ENCODE measurements at places on chromosomes 11 and 22.
A peak's percentile ranks its signal among the peaks of the same experiment; 100 is the strongest.

- no peak for DNase-seq
Measured at GRCh38 chr22:45546333-45547015, 43.8 kb downstream of the FBLN1 start.

GRCh38 chr22:26477341-26477731 is 6.2 kb downstream of the HPS4 start:
- DNase-seq = no peak

DNA sequence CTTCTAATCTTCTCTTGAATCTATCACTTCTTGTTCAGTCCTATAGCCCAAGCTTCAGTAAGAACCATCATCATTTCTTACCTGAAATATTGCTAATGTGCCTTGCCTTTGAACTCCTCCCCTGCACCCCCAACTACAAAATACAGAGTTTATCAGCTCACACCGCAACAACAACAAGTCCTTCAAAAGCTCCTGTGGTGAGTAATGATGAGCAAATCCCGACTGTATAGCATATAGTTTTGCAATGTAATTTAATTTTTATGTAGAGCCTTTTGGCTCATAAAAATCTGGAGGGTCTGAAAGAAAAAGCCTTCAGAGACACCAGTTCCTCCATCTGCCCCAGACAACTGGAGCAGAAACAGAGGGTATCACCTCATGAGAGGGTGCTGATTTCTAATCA is 124.7 kb downstream of the ARHGAP32 start:
- no peak for DNase-seq

- DNase-seq = no peak
Measured at GRCh38 chr11:120830085-120830620, 193.7 kb upstream of the TBCEL start.

- DNase-seq = no peak
Measured at GRCh38 chr22:50460938-50461337, 13.9 kb downstream of the SBF1 start.

DNA sequence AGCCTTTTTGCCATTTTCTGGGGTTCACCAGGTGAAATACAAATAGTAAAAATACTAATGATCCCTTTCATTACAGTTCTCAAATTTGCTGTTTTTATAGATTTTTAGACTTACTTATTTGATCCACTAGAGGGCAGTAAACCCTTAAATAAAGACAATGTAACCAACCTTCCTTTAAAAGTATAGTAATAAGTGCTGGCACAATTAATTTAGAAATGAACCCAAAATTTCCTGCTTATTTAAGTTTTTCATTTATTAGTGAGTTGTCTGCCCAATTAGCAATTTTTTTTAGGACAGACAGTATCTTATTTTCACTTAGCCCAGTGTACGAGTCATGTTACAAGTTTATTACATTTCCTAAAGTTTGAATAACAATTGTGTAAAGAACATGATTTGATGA is 4.7 kb downstream of the DDIAS start:
- DNase-seq = no peak

GRCh38 chr22:38317122-38317994 is at the start of gene CSNK1E:
CSNK1E (minus strand) TSS chr22:38317433; CDS start chr22:38314157, 3,276 bp downstream.
- peak; percentile 73 for DNase-seq

GRCh38 chr11:60280412-60280811 is at the start of gene MS4A4A:
MS4A4A (plus strand) TSS chr11:60280666; CDS start chr11:60280676, 10 bp downstream.
- DNase-seq = no peak

GRCh38 chr11:69416762-69417698 is 64.4 kb upstream of the LINC01488 start:
- no peak for DNase-seq

- no peak for DNase-seq
Measured at GRCh38 chr11:3655547-3655946, 10.6 kb downstream of the ART1 start.

DNA sequence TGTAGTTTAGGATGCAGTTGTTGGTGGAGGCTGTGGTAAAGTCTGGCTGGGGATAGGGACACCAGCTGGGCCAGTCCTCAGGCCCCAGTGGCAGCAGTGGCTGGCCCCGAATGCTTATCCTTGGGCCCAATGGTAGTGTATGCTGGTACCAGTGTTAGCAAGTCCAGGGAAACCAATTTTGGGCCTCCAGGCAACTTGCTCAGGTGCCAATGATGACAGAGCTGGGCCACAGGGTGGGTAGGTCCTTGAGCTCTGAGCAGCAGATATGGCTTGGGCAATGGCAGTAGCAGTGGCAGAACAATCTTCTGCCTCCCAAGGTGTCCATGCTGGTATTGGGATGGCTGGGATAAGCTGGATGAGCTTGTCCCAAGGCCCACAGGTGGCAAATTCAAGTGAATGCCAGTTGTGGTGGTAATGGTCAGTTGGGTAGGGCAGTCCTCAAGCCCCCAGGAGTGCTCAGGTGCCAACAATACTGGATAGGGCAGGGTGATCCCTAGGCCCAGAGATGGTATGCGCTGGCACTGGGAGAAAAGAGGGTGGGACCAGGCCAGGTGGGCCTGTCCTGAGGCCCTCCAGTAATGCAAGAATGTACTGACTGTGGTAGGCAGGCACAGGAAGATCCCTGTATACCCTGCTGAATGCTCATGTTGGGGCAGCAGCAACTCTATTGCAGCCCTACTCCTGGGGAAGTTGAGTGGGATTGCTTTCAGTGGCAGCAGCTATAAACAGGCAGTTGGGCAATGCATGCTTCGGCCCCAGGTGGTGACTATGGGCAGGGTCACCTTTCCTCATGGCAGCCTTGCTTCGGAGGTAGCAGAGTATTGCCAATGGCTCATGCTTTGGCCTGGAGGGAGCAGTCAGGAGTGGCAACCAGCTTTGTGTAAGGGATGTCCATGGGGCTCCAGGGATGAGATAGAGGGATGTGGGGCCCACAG is 54.7 kb downstream of the KCNQ1OT1 start:
- no peak for DNase-seq

DNA sequence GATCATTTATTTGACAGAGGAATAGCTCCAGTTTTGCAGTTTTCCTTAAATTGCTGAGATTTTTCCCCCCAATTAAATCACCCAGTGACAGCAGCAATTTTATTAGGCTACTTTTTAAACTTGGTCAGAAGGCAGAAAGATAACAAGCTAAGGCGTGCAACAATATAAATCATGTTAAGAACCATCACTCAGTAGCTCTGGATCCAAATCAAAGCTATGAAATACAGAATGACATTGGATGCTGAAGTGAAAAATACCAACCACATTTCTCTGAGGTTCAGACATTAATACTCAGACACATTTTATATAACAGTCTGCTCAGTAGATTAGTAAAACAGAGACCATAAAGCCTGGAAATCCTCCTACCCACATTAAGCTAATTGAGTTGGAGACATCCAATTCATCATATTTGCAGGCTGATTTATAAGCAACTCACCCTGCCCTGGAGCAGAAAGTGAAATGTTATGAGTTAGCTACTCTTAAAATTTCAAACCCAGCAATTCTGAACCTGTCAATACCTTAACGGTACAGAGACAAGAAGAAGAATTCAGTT is 1108.4 kb downstream of the DLG2 start:
- no peak for DNase-seq

DNA sequence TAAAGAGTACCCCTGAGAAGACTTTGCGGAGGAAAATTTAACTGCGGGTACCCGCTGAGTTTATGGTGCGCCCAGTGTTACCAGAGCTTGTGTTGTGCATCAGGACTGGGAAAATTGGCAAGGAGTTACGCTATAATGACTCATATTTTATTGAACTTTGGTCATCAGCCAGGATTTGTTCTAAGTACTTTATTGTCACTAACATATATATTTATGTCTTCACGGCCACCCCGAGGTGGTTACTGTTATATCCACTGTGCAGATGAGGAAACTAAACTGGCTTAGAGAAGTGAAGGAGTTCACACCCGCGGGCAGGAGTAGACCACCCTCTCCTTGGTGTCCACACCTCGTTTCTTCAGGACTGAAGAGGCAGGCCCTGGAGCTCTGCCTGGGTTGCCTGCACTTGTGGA is 667 bp downstream of the ACCS start:
- no peak for DNase-seq

GRCh38 chr11:27409742-27410141 is 46.7 kb upstream of the CCDC34 start:
- no peak for DNase-seq

DNA sequence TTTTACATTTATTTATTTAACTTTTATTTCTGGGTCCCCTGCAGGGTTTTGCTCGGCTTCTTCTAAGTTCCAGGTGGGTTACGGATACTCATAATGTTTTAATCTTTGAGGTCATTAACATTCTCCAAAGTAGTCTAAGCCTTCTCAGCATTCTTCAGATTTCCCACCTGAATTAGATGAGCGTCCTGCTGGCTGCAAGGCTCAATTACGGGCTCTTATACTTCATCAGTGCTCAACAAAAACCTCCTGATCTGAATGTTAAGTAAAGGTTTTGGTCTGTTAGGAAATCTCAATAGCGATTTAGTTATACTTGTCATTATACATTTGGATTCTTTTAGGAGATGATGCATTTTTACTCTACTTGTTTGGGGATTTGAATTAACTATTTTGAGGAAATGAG is 27.3 kb upstream of the NFRKB start:
- DNase-seq = no peak

GRCh38 chr11:12112750-12113149 is 2.4 kb downstream of the MICAL2 start:
- DNase-seq = no peak

DNA sequence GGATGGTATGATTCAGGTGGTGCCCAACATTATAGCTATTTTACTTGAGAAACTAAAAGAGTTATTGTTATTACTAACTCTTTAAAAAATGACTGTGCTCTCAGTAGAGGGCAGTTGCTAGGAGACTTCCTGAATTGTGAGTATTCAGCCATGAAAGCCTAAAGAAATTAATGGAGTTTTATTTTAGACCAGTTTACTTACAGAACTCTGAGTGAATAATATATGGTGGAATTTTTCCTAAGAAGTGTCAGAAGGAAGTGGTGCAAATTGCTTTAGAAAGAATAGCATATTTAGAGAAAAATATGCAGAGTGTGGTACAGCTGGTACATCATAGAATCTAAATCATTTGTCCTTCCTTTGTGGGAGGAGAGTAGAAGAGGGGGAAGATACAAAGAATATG is 689.9 kb upstream of the CCDC90B start:
- DNase-seq = no peak

- no peak for DNase-seq
Measured at GRCh38 chr11:119019996-119020395, 1.4 kb downstream of the TRAPPC4 start.

DNA sequence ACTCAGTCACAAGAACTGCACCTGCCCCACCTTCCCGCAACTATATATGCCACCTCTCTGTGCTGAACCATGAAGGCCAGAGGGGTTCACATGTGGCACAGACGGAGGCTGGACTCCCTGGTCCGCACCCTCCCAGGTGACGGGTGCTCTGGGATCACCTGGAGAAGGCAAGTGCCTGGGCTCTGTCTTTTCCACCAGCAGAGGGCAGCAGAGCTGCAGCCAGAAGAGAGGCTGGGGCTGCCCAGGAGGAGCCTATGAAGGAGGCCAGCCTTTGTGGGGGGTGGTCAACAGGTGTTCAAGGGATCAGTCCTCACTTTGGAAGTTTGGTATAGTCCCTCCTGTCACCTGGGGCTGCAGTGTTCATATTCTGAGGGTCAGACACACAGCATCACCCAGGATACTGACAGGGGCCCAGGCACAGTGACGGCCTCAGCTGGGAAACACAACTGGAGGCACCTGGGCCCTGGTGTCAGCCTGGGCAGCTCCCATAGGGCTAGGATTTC is 39.2 kb upstream of the IGLL5 start:
- peak; percentile 71 for DNase-seq

GRCh38 chr22:28874811-28875320 is 8.5 kb upstream of the ZNRF3 start:
- no peak for DNase-seq

GRCh38 chr11:6653097-6653496 is 2.5 kb downstream of the DCHS1 start:
- DNase-seq = no peak

GRCh38 chr11:86490582-86490981 is 115.9 kb downstream of the CCDC81 start:
- no peak for DNase-seq

DNA sequence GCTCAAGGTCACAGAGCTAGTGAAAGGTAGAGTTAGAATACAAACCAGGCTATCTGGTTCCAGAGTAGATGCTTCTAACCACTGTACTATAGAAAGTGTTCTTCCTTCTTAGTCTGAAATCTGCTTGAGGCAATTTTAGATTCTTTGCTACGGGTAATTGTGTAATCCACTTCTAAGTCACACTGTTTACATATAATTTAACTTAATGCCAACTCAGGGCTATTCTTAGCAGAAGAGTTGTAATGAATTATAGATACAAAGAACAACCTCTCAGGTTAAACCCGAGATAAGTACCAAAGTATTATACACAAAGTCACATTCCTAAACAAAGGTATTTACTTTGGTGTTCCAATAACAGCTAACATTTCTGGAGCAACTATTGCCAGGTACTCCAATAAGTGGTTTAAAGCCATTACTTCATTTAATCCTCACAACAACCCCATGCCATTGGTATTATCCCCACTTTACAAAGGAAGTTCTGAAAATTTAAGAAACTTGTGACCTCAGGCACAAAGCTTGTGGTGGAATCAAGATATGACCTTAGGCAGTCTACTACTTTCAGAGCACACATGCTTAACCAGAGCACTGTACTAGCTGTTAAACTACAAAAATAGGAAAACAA is 31.1 kb upstream of the DDI1 start:
- DNase-seq = no peak

DNA sequence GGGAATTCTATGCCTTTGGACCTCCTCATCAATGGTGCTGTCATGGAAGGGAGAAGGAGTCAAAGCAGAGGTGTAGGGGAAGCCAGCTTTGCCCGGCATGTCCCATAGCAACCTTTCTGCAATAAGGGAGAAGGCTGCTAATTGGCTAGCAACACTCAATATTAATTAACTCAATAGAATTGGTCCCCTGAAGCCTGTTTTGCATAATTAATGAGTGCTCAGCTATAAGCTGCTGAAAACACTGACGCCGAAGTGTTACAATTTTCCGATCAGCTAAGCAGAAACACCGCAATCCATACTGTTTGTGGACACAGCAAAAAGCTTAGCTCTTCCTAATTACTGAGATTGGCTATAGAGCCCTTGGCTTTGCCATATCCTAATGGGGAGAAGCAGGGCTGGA is 245.0 kb downstream of the CSNK2A3 start:
- DNase-seq = no peak

DNA sequence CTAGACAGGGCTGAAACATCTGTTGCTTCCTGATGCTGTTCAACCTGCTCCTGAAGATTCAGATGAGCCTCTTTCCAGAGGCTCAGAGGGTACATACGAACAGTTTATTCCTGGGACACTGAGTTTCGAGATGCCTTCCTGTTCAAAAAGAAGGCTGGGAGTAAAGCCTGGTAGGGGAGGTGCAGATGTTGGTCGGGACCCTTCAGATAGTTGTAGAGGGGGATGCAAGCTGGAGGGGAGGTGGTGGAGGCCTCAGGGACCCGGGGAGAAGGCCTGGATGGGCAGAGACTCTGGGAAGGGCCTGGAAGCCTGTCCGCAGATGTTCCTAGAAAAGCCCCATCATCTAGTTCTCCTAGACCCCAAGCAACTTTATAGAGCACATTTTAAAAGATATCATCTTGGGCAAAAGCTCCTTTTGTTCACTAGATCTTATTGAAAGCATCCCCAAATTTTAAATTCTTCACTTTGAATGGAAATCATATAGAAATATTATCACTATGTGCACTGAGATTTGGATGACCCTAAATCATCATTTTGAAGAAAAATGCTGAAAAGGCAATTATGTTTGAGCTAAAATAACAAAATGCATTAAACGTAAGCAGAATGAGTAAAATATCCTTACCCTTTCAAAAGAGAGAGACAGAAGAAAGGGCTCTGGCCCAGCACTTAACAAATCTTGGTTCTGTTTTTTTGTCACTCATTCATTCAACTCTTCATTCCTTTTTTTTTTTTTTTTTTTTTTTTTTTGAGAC is 41.2 kb downstream of the RTL6 start:
- no peak for DNase-seq

- no peak for DNase-seq
Measured at GRCh38 chr11:62588966-62589637, 2.2 kb downstream of the TUT1 start.

Data from GM12865 (cell line).